ENCODE measurements at places on chromosomes 6 and 20.

- no peak for DNase-seq
These were observed 68.3 kb downstream of the PDE10A start for GRCh38 chr6:165594584-165595333.

DNA sequence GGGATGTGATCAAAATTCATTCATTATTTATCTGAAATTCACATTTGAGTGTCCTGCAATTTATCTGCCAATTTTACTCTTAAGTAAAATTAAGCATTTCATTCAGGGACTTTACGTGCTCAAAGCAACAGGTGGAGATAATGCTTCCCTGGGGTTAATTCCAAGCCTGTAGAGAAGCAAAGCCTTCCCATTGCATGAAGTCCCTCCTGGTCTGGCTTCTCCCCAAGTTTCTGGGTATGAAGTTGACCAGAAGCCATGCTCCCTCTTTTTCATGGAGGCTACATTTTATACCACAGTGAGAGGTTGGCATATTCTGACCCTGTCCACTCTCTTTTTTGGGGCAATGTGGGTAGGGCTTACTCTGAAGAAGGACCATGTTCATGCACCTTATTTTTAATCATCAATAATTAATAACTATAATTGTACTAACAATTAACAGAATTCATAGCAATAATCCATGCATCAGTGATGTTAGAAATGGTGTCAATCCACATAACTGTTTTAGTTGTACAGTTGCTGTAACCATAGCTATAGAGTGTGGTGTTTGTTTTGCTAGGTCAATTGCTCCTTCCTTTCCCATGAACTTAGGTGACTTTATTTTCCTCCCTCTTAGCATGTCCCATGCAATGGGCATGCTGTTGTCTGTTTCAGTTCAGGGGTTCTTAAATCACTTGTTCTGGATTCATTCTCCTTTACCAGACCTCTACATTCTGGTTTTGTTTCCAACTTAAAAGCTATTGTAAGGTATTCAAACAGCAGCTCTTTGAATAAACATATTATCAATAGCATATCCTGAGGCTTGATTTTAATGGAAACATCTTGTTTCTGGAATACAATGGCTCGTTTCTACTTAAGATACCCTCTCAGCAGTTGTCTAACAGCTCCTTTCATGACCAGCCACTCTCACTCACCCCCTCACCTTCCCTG, 1.5 kb downstream of the LAMA4 start:
- DNase-seq: no peak

GRCh38 chr20:45781391-45781931, 10.2 kb downstream of the WFDC3 start:
- DNase-seq: no peak

GRCh38 chr6:44582930-44583329, 195.4 kb downstream of the CDC5L start:
- DNase-seq: no peak

GRCh38 chr6:37110500-37111461, 59.2 kb upstream of the PIM1 start:
- DNase-seq: peak; percentile 57

DNA sequence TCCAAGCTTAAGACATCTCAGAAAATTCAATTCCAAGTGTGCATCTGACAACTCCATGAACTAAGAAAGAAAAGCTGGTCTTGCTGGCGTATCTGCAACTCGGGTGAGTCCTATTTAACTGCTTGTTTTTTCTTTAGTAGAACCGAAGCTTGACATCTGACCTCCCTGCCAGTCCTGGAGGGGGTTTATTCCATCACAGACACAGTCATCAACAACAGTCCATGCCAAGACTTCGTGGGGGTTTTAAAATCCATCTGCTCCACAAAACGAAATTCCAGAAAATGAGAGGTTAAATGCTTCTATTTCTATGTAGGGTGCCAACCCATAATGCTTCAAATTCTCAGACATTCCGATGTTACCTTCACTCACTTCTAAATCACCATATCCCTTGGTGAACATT, 133.9 kb downstream of the IPCEF1 start:
- DNase-seq: no peak

DNA sequence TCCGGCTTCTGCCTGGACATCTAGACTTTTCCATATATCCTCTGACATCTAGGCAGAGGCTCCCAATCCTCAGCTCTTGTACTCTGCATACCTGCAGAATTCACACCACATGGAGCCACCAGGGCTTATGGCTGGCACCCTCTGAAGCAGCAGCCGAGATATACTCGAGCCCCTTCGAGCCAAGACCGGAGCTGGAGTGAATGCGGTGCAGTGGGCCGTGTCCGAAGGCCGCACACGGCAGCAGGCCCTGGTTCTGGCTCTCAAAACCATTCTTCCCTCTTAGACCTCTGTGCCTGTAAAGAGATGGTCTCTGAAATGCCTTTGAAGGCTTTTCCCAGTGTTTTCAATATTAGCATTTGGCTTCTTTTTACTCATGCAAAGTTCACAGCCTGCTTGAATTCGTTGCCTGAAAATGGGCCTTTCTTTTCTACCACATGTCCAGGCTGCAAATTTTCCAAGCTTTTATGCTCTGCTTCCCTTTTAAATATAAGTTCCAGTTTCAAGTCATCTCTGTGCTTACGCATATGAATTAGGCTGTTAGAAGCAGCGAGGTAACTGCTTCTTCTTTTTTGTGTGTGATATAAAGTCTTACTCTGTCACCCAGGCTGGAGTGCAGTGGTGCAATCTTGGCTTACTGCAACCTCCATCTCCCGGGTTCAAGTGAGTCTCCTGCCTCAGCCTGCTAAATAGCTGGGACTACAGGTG, 3.8 kb upstream of the SIRPB1 start:
- DNase-seq: no peak

- peak; percentile 77 for DNase-seq
These were observed 2.9 kb downstream of the TFAP2A start for GRCh38 chr6:10411971-10412460.

GRCh38 chr6:113693851-113694250, 163.3 kb upstream of the MARCKS start:
- DNase-seq: no peak

- no peak for DNase-seq
These were observed 292.6 kb downstream of the GMDS start for GRCh38 chr6:1952740-1953360.

GRCh38 chr6:151442371-151442770, 9.6 kb downstream of the RMND1 start:
- no peak for DNase-seq

Data from GM13976 (cell line).